H54 (cell line): ENCODE measurements at places on chromosomes 5 and 9.

- DNase-seq = no peak
Observed at GRCh38 chr9:35675204-35675603, 1.5 kb downstream of the CA9 start.

- DNase-seq = no peak
Observed at GRCh38 chr5:137446615-137447014, 52.5 kb downstream of the SPOCK1 start.

DNA sequence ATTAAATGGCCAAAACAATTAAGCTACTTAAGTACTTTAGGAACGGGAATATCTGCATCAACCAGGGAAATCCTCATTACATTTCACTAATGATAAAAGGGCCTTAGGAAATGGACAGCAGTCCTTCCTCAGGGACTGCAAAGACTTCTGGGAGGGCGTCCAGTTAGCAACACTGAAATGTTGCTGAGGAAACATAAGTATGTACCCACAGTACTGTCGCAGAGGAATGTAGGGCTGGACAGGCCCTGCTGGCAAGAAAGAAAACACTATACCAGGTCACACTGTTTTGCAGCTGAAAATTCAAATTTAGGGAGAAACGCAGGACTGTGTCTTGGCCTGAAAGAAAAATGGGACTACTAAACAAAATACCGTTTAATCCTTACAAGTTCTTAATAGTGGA lies 1.3 kb downstream of the C5orf15 start:
- DNase-seq = no peak

DNA sequence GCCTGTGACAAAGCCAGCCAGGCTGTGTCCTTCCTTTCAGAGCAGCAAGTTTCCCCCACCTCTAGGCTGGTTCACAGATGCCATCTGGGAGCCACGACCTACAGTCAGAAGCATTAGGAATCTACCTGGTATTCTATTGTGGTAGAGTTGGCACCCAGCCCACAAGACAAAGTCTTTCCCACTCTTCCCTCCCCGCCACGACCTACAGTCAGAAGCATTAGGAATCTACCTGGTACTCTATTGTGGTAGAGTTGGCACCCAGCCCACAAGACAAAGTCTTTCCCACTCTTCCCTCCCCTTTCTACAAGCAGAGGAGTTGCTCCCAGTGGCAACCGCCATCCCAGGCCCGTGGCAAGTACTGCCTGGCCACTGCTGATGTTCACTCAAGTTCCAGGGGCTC lies 157.8 kb upstream of the TNC start:
- no peak for DNase-seq

GRCh38 chr5:88663793-88664216 lies 219.2 kb downstream of the MEF2C start:
- DNase-seq = no peak

DNA sequence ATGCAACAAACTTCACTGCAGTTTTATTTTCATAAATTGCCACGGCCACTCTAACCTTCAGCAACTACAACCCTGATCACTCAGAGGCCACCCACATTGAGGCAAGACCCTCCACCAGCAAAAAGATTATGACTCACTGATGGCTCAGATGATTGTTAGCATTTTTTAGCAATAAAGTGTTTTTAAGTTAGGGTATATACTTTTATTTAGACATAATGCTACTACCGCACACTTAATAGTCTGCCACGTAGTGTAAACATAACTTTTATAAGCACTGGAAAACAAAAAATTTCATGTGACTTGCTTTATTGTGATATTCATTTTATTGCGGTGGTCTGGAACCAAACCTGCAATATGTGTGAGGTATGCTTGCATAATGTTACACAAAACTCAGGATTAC lies 257.9 kb downstream of the ZSWIM6 start:
- DNase-seq = no peak

- DNase-seq = no peak
Observed at GRCh38 chr9:132412089-132412488, 2.1 kb downstream of the CFAP77 start.

DNA sequence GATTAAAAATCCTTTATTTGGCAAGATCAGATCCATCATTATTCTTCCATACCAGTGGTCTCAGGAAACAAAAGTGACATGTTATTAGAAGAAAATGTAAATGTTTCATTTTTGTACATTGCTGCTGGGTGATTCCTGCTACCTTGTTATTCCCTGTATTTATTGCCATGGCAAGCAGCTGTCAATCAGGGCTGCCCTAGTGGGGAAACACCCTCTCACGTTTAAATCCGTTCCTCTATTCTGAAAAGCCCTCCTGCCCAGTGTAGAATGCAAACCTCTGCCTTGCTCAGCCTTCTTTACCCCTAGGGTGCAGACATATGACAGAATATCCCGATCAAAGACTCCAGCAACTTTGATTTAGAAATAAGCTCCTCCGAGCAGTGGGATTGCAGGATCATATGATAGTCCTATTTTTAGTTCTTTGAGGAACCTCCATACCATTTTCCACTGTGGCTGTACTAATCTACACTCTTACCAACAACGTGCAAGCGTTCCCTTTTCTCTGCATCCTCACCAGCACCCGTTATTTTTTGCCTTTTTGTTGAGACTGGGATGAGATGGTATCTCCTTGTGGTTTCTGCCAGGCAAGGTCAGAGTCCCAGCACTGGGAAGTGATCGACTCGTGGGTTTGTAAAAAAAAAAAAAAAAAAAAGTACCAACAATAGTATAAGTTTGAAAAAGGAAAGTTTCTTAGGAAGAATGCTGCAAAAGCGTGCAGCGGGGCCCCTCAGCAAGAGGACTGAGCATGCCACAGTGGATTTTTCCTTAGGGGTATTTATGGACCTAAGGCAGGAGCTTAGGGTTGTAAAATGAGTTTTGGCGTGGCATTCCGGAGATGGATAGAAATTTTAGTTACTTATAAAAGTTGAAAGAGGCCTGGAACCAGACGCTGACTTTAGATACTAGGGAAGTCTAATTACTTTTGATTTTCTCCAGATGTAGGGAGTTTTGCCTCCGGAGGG lies 66.7 kb downstream of the HRH2 start:
- no peak for DNase-seq

- no peak for DNase-seq
Observed at GRCh38 chr9:5988265-5988664, 27.2 kb downstream of the RANBP6 start.

GRCh38 chr9:123120953-123121352 lies 87.5 kb downstream of the GPR21 start:
- DNase-seq = no peak

- DNase-seq = no peak
Observed at GRCh38 chr5:160260881-160261815, 31.8 kb downstream of the FABP6 start.

GRCh38 chr9:131856105-131856504 lies 116.2 kb upstream of the RAPGEF1 start:
- DNase-seq = no peak

- no peak for DNase-seq
Observed at GRCh38 chr9:17970277-17970676, 391.4 kb downstream of the SH3GL2 start.

- no peak for DNase-seq
Observed at GRCh38 chr5:158920736-158921135, 179.0 kb downstream of the EBF1 start.

GRCh38 chr9:95413793-95414192 lies 96.3 kb upstream of the FANCC start:
- no peak for DNase-seq

DNA sequence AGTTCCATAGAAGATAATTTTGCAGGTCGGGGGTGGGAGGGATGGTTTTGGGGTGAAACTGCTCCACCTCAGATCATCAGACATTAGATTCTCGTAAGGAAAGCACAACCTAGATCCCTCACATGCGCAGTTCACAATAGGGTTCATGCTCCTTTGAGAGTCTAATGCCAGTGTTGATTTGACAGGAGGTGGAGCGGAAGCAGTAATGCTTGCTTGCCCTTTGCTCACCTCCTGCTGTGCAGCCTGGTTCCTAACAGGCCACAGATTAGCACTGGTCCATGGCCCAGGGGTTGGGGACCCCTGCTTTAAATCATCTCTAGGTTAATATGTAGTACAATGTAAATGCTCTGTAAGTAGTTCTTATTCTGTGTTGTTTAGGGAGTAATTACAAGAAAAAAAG lies 10.5 kb downstream of the SHISAL2B start:
- DNase-seq = no peak

DNA sequence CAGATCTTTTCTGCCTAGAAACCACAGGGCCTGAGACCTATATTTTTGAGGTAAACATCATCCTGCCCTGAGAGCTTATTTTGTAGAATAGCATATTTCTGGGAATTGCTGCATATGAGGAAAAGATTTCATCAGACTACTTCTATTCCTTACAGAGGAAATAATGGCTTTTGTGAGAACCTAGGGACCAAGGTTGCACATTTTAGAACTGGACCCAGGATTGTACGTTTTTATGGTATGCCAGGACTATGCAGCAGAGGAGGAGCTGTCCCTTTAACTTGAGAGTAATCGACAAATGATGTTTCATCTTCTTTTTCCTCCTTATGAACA lies 2.2 kb upstream of the ALDH1A1 start:
- no peak for DNase-seq

- DNase-seq = no peak
Observed at GRCh38 chr5:115751176-115751575, 65.3 kb downstream of the CDO1 start.

GRCh38 chr5:81835814-81836367 lies 85.0 kb upstream of the SSBP2 start:
- no peak for DNase-seq

DNA sequence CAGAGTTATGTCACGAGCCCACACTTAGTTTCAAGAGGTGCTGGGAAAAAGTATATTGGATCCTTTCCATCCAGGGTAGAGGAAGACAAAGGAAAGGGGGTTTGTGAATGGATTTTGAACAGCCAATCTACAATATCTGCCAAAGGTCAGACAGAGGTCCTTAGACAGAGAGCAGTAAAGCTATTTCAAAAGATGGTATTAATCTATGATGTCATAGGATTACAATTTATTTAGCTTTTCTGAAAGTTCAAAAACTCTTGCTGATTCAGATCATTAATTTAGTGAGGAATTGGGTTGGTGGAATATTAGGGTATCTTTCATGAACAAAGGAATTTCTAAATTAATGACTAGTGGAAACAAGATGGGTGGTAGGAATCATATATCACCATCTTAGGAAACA lies 126.9 kb downstream of the NTRK2 start:
- DNase-seq = no peak

- peak; percentile 98 for DNase-seq
Observed at GRCh38 chr9:128829477-128830251, at the start of gene SPOUT1. Gene SPOUT1, minus strand, starts transcription at chr9:128829794. Its CDS starts 14 bp downstream, at chr9:128829780.

DNA sequence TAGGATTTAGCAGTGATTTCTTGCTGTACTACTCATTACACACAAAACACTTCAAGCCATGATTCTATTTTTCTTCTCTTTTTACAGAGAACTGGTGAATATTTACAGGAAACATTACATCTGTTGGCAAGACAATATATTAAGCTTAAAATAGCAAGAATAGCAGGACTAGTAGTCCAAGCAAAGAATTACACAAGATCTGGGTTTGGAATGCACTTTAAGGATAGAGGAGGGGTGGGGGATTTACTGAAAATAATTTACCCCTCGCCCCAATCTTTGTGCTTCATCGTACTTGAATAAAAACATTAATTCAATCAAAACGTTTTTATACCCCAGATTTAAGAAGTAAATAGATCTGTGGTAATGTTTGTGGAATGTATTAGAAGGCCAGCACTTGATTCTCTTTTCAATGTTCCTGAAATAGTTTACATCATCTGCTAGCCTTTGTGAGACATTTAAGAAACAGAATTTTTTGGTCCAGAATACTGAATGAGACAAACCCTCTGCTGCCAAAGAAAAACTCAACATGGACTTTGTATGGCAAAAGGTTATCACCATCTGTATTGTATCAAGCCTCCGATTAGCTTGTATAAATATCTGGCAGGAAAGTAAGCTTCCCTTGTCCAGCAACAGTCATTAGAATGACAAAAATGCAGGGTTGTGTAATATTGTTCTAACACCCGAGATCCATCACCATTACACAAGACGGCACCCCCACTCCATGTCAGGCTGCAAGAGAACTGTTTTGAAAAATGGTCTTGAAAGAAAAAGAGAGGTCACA lies 23.8 kb downstream of the SVEP1 start:
- no peak for DNase-seq

GRCh38 chr9:24479361-24480059 lies 66.2 kb downstream of the IZUMO3 start:
- no peak for DNase-seq

- no peak for DNase-seq
Observed at GRCh38 chr9:84538879-84539278, 130.7 kb upstream of the NTRK2 start.

- DNase-seq = no peak
Observed at GRCh38 chr5:156042726-156043125, 284.2 kb upstream of the SGCD start.

DNA sequence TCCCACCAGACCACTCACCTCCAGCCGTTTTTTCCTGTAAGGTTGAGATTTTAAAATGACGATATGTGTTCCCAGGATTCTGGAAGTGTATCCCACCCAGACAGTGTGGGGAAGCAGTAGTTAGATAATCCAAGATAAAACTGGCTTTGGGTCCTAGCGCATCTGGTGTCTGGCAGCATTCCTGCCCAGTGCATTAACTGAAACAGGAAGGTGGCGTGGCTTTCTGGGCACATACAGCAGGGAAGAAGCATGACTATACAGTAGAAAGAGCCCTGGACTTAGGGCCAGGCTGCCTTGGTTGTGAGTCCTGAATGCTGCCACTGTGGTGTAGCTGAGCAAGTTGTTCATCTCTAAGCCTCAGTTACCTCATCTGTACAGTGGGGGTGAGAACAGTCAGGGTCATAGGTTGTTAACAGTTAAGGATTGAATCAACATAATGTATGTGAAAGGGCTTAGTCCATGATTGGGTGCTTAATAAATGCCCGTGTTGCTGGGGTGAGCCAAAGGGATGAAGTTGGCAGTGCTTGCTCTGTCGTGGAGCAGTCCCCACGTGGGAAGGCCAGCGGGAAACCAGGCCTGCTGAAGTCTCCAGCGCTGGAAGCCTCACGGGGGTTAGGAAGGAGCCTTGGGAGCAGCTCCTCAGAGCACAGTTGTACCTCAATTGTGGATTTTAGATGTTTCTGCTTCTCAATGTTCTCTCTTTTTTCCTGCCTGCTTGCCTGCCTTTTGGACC lies 18.0 kb downstream of the CLTA start:
- no peak for DNase-seq

- DNase-seq = no peak
Observed at GRCh38 chr5:82205005-82205404, 73.1 kb downstream of the RPS23 start.
